ENCODE measurements at places on chromosomes 13 and 19. TPM values are rescaled to one million over a fixed set of nuclear protein-coding genes. Genes with fewer than 3 reads are reported as not detected.

Gene SIAH3
- not detected for total RNA-seq

Gene SIGLEC8
- total RNA-seq: not detected

Gene RFPL4AL1
- not detected for total RNA-seq

Gene PLVAP
- total RNA-seq: not detected

Gene IGSF23
- total RNA-seq: not detected

Gene FARSA
- total RNA-seq: 75.5 TPM

Gene APOC4
- total RNA-seq: not detected

Data from Calu3 (cell line).